Type B pancreatic cell (in vitro differentiated cells): ENCODE measurements at places on chromosomes 1 and 21. TPM values are rescaled to one million over a fixed set of nuclear protein-coding genes. Genes with fewer than 3 reads are reported as not detected.

GRCh38 chr1:32639489-32640075 is 10.8 kb downstream of the ZBTB8OS start:
- H3K36me3 ChIP-seq, result peaks cover 12% of the 10 kb centered on the region
- no peaks in the 10 kb centered on the region for H3K27me3 ChIP-seq
- no peak overlapping the region for H3K27ac ChIP-seq
- peaks cover 11% of the 10 kb centered on the region for H3K4me1 ChIP-seq

- no peak overlapping the region for H3K27ac ChIP-seq
- no peak overlapping the region for H3K4me3 ChIP-seq
- H3K27me3 ChIP-seq, result no peaks in the 10 kb centered on the region
- DNase-seq, result no peak
Observed at GRCh38 chr1:242139442-242139841, 140.5 kb upstream of the MAP1LC3C start.

GRCh38 chr1:181743878-181744312 is 260.6 kb downstream of the CACNA1E start:
- H3K27ac ChIP-seq, result no peak overlapping the region
- no peak overlapping the region for H3K4me3 ChIP-seq
- H3K27me3 ChIP-seq, result peaks cover 9% of the 10 kb centered on the region
- no peak for DNase-seq

DNA sequence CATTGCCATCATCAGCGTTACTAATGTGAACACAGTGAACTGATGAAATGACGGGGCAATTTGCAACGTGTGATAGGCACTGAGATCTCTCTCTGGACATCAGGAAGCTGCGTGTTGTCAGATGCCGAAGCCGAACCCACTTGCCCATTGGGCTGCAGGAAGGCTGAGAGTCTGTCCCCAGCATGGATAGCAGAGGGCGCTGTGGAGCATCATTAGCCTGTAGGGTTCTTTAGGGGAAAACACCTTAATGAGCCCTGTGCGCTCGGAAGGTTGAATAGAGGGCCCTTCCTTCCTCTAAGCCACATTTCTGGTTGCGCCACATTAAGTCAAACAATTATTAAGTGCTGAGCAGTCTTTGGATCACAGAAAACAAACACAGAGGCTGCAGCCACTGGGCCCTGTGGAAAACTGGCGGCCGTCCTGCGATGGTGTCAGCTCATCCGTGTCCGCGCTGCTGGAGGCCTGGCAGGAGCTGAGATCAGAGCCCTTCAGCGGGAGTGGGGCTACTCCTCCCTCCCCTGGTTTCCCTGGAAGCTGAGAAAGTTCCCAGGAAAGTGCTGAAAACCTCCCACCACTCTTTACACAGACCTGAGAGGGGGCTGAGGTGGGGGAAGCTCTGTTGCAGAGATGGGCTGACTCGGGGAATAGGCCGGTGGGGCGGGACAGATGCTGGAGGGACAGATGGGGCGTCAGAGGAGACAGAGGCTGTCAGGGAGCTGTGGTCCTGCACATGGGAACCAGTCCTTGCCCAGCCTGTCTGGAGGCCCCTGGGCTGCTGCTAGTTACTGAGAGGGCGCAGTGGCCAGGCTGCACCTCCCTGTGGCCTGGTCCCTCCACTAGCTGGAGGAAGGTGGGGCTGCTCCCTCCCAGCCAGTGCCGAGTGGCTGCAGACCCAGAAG is 12.7 kb downstream of the TFF2 start:
- peak; percentile 76 for DNase-seq
- peaks cover 21% of the 10 kb centered on the region for H3K4me1 ChIP-seq
- H3K4me3 ChIP-seq, result peak overlapping the region; percentile 41
- H3K36me3 ChIP-seq, result no peaks in the 10 kb centered on the region

- no peaks in the 10 kb centered on the region for H3K36me3 ChIP-seq
- no peak overlapping the region for H3K27ac ChIP-seq
- H3K27me3 ChIP-seq, result peaks cover 4% of the 10 kb centered on the region
- no peak for DNase-seq
Observed at GRCh38 chr1:25128121-25128621, 104.1 kb downstream of the SYF2 start.

GRCh38 chr1:188958461-188959115 is 1519.1 kb downstream of the BRINP3 start:
- no peak overlapping the region for H3K4me3 ChIP-seq
- no peak for DNase-seq
- H3K27ac ChIP-seq, result no peak overlapping the region
- no peaks in the 10 kb centered on the region for H3K27me3 ChIP-seq
- no peaks in the 10 kb centered on the region for H3K36me3 ChIP-seq

CR1L gene
- total RNA-seq, result not detected in 2 replicates

EXTL1 gene
- 0.31 and 4.2 TPM in 2 replicates for total RNA-seq
